ENCODE measurements at places on chromosomes 16 and 17.

GRCh38 chr17:50686494-50687199, 21.1 kb downstream of the ANKRD40 start:
- no peak for DNase-seq

DNA sequence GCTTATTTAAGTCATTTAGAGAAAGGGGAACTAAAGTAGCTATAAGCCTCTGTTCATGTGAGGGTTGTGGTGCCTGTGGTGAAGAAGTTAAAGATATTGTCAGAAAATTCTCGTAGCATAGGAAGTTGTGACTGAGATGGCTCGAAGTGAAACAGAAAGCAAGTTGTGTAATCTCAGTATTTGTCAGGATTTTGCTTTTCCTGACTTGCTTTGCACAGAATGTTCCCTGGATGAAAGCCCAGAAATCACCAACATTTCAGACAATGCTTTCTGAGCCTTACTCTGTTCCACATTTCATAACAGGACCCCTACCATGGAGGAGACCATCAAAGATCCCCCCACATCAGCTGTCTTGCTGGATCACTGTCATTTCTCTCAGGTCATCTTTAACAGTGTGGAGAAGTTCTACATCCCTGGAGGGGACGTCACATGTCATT, 10.6 kb downstream of the CALCOCO2 start:
- no peak for DNase-seq

DNA sequence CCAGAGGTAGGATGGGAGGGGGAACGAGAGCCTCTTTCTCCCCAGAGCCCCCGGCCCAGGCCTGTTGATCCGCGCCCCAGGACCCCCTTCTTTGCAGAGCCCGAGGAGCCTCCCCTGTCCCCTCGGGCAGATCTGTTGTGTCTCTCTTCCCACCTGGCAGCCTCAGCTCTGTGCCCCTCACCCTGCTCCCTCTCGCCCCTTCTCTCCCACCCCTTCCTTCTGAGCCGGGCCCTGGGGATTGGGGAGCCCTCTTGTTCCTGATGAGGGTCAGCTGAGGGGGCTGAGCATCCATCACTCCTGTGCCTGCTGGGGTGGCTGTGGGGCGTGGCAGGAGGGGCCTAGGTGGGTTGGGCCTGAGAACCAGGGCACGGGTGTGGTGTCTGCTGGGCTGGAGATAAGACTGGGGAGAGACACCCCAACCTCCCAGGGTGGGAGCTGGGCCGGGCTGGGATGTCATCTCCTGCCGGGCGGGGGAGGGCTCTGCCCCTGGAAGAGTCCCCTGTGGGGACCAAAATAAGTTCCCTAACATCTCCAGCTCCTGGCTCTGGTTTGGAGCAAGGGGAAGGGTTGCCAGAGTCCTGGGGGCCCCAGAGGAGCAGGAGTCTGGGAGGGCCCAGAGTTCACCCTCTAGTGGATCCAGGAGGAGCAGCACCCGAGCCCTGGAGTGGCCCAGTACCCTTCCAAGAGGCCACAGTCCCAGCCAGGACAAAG, 65.4 kb downstream of the MRC2 start:
- no peak for DNase-seq

DNA sequence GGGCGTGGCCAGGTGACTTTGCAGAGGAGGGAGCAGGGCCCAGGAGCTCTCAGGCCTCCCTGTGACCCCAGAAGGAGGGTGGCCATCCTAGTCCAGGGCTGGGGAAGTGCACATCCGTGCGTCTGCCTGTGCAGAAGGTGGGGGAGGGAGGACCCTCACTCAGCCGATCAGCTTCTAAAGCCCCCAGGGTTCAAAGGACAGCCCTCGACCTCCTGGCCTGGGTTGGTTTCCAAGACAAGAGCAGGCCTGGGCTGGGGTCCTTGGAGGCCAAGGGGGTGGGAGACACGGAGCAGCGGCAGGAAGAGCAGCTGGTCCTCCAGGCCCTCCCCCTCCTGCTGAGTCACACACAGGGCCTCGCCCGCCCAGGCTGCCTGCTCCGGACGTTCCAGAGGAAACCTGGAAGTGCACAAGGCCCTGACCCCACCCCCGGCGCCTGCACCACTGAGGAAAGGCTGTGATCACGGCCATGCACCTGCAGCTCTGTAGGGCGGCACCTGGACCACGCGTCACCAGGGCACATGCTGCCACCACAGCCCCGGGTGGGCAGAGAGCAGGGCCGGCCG, 67.1 kb upstream of the ZNF469 start:
- DNase-seq = no peak

DNA sequence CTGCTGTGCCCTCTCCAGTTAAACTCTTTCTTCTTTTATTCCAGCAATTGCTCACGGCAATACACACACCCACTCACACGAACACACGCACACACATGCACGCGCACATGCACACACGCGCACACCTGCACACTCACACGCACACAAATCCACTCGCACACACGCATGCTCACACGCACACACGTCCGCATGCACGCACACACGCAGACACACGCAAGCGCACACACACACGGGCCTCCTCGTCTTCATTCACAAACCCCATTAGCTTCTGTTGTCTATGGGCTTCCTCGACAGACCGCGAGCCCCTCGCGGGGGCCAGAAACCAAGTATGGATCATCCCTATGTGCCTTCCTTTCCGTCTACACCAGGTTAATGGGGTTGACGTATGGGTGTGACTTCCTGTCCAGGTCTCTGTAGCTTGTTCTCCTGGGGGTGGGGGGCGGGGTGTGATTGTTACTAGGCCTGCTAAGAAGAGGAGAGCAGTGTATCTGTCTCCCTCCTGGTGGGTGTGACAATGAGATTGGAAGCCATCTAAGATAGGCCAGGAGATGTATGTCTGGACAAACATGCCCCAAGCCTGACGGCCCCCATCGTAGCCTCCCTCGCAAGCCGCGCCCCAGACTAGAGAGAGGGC, 670 bp upstream of the CTF1 start:
- no peak for DNase-seq

GRCh38 chr17:70251706-70252105, 82.4 kb downstream of the KCNJ2 start:
- DNase-seq = no peak

GRCh38 chr17:59151006-59151405, 4.0 kb downstream of the SKA2 start:
- no peak for DNase-seq

DNA sequence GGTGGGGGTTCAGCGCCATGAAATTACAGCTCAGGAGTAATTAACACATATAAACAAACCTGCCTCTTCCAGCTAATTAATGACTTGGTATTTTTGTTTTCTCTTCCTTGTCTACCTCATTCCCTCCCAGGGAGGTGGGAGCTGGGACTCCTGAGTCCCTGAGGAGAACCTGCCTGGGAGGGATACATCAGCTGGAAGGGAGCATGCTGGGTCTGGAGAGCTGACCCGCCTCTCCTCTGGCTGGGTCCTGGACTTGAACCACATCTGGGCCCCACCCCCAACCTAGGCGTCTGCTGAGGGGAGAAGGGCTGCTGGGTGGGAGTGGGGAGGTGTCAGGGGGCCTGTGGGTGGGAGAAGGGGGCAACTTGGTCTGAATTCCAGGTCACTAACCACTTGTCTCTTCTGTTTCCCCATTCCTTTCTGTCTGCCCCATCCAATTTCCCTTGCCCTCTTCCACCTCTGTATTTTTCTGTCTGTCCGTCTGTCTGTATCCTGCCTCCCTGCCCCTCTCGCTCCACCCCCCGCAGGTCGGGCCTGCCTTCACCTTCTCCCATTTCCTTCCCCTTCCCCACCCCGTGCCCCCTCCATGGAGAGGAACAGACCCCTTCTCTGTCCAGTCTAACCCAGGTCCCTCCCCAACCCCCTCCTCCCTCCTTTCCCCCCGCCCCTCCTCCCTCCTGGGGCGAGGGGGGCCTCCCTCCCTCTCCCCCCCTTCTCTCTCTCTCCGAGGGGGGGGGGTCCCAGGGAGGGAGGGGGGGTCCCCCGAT, at the start of gene NLGN2:
NLGN2 (plus strand) TSS at position 361 of the 767 bp plus-strand sequence. CDS start 411 bp downstream, outside the sequence.
- DNase-seq = no peak

DNA sequence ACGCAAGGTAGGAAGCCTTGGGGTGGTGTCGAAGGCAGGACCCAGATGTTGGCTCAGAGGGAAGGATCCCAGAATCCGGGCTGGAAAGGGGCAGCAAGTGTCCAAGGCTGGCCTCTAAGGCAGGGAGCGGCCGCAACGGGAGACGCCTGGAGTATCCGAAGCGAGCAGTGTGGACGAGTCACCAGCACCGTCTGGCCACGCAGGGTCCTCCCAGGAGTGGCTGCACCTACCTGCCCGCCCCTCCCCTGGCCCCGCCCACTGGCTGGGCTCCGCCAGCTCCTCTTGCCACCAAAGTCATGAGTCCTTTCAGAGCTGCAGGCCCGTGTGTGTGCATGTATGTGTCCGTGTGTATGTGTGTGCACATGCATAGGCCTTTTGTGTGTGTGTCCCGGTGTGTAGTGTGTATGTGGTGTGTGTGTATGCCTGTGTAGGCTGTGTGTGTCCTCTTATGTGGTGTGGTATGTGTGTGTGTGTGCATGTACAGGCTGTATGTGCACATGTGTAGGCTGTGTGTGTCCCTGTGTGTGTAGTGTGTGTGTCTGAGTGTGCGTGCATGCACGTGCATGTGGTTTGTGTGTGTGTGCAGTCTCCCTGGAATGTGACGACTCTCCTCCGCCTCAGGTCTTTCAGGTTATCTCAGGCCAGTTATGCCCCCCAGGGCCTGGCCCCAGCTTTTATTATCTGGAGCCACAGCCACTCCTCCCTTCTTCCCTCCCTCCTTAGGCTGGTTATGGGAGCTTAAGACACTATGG, at the start of gene PRSS8:
PRSS8 (minus strand) TSS at position 193 of the 752 bp plus-strand sequence. CDS start 229 bp downstream, outside the sequence.
- DNase-seq = no peak

DNA sequence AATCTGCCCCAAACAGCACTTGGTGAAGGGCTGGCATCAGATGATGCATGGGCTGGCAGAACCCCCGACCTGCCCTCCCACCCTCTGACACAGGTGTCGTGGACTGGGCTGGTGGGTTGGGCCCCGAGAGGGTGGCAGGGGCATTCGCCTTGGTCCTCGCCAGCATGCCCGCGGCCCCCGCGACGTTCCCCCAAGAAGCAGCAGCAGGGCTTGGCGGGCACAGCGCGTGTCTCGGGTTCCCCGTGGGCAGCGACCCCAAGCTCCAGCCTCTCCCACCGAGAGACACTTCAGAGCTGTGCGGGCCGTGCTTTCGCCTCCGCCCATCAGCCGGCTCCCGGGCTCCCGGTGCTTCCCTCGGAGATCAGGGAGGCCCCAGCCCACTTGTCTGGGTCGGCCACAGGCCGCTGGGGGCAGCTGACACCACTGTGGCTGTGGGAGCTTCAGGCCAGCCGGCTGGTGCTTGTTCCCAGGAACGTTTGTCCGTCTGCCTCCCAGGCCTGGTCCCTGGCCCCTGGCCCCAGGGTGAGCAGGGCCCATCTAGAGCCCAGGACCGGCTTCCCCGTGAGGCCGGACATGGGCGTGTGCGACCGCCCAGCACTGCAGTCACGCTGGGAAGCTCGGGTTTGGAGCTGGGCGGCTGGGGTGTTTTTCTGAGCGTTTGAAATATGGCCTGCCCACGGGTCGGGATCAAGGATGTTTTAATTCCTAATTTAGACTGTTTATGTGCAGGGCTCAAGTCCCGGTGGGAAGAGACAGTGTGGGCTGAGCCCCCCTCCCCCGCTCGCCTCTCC, 16.6 kb downstream of the CACNA1H start:
- no peak for DNase-seq

DNA sequence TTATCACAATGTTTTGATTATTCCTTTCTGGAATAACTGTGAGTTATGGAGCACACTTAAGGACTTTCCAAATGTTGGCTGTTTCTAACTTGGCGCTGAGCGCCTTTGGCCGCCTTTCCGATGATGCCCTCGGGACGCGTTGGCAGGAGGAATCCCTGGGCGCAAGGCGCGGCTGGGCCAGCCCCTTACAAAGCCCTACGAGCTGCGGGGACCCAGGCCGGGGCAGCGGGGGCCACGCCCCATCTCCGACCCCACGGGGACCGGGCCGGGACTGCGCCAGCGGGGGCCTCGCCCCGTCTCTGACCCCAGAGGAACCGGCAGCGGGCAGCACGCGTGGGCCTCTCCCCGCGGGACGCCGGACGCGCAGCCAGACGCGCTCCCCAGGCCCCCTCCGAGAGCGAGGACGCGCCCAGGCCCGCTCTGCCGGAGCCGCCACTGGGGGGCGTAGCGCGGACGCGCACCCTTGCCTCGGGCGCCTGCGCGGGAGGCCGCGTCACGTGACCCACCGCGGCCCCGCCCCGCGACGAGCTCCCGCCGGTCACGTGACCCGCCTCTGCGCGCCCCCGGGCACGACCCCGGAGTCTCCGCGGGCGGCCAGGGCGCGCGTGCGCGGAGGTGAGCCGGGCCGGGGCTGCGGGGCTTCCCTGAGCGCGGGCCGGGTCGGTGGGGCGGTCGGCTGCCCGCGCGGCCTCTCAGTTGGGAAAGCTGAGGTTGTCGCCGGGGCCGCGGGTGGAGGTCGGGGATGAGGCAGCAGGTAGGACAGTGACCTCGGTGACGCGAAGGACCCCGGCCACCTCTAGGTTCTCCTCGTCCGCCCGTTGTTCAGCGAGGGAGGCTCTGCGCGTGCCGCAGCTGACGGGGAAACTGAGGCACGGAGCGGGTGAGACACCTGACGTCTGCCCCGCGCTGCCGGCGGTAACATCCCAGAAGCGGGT, at the start of gene GAA:
GAA (plus strand) TSS at position 571 of the 935 bp plus-strand sequence. CDS start 3,006 bp downstream, outside the sequence.
- peak; percentile 59 for DNase-seq

DNA sequence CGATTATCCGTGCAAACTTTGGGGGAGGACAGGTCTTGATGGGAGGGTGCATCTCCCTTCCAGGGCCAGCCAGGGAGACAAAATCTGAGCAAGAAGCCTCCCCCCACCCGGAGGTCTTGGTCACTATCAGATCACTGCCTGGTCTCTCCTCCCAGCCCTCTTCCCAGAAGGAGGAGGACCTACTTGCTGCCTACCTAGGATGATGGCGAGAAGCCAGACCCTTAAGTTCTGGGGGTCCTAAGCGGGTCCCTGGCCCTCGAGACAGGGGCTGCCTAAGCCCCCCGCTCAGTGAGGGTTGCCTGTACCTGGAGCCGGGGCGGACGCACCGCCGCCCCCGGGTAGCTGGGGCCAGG, 4.6 kb downstream of the TSPOAP1 start:
- no peak for DNase-seq

- no peak for DNase-seq
Measured at GRCh38 chr16:83310816-83311215, 497.0 kb upstream of the HSBP1 start.

DNA sequence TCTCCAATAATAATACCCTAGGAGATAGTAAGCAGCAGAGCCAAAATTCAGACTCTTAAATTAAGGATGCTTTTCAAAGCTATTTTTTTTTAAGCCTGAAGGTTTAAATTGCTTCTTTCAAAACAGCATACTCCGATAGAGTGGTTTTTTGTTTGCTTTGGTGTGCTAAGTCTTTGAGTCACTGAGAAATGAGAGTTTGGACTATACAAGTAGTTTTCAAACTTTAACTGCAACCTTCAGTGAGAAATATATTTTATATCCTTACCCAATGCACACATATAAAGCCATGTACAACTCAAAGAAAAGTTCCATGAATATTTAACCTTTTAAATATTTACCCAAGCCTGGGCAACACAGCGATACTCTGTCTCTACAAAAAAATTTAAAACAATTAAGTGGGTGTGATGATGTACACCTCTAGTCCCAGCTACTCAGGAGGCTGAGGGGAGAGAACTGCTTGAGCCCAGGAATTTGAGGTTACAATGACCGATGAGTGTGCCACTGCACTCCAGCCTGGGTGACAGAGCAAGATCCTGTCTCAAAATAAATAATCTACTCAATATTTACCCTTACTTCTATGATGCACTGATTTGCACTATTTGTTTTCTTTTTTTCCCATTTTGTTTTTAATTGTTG, 19.2 kb downstream of the DCUN1D3 start:
- DNase-seq = no peak
